SW 1271 (cell line): ENCODE measurements at places on chromosomes 11 and 22.

DNA sequence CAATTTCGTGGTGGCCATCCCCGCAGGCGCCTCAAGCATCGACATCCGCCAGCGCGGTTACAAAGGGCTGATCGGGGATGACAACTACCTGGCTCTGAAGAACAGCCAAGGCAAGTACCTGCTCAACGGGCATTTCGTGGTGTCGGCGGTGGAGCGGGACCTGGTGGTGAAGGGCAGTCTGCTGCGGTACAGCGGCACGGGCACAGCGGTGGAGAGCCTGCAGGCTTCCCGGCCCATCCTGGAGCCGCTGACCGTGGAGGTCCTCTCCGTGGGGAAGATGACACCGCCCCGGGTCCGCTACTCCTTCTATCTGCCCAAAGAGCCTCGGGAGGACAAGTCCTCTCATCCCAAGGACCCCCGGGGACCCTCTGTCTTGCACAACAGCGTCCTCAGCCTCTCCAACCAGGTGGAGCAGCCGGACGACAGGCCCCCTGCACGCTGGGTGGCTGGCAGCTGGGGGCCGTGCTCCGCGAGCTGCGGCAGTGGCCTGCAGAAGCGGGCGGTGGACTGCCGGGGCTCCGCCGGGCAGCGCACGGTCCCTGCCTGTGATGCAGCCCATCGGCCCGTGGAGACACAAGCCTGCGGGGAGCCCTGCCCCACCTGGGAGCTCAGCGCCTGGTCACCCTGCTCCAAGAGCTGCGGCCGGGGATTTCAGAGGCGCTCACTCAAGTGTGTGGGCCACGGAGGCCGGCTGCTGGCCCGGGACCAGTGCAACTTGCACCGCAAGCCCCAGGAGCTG, 24.8 kb downstream of the ADAMTS15 start:
- DNase-seq: no peak

GRCh38 chr11:78927511-78927910, 352.8 kb upstream of the NARS2 start:
- no peak for DNase-seq

DNA sequence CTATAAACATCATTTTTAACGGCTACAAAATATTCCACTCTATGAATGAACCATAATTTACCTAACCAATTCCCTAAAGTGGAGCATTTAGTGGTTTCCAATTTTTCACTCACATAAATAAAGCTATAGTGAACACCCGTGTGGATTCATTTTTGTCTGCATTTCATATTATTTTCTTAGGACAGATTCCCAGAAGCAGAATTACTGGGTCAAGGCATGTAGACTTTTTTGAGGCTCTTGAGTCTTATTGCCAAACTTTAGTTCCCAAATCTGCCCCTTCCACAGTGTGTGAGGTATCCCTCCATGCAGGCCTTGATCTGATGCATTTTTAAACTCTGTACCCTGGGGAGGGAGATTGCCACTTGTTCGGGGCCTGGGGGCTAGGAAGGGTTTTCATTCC, 198.2 kb downstream of the TENM4 start:
- DNase-seq: no peak

- no peak for DNase-seq
These were observed 30.6 kb downstream of the KIRREL3 start for GRCh38 chr11:126969865-126970479.

DNA sequence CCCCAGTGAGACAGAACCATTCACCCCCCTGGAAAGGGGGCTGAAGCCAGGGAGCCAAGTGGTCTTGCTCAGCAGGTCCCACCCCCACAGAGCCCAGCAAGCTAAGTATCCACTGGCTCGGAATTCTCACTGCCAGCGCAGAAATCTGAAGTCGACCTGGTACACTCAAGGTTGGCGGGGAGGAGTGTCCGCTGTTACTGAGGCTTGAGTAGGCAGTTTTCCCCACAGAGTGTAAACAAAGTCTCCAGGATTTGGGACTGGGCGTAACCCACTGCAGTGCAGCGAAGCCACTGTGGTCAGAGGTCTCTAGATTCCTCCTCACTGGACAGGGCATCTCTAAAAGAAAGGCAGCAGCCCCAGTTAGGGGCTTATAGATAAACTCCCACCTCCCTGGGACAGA, 10.0 kb downstream of the PATE1 start:
- no peak for DNase-seq

DNA sequence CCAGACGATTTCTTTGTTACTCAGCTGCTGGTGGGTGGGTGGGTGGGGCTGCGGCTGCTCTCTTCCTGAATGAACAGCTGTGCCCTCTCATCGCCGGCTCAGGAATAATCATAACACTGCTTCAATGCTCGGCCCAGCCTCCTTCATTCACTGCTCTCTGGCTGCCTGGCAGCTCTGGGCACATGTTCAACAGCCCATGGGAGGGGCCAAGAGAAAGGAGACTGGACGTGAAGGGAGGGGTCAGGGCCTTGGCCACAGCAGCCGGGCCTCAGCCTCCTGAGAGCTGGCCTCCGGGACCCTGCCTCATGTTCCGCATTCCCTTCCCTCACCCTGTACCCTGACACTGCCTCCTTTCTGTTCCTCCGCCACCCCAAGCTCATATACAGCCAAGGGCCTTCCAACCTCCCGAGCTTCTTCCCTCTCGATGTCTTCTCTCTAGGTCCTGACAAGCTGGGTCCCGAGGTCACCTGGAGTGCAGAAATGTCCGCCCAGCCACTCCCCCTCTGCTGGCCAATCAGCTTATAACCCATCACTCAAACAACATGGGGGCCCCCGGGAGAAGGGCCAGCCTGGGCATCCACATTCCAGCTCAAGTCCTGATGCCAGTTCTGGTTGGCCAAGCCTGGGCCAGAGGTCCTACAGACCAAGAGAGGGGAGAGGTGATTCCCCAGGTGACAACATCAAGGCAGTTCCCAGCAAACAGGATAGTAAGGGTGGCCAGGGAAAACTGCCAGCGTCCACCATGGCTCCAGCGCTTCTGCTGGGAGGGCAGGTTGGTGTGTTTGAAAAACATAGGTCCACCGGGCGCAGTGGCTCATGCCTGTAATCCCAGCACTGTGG, 3.2 kb upstream of the CSDC2 start:
- DNase-seq: no peak

GRCh38 chr11:44834846-44835245, 108.1 kb downstream of the TSPAN18 start:
- DNase-seq: no peak

DNA sequence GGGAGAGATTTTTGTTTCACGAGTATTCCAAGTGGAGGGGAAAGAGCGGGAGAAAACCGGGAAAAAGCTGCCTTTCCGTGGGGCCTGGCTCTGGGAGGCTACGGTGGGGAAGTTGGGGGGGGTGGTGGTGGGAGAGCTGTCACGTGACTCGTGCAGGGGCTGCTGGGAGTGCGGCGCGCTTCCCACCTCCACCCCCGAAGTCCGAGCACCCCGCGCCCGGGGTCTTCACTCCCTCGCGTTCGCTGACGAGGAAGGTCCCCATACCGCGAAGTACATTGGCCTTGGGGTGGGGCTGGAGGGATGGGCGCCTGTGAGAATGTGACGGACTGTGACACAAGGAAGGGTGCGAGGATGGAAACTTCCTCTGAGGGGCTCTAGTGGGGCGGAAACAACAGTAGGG, at the start of gene TEX12:
TEX12 (plus strand) TSS at position 228 of the 400 bp plus-strand sequence. CDS start 1,897 bp downstream, outside the sequence.
- no peak for DNase-seq

GRCh38 chr11:1499261-1499890, 12.8 kb upstream of the MOB2 start:
- DNase-seq: no peak

DNA sequence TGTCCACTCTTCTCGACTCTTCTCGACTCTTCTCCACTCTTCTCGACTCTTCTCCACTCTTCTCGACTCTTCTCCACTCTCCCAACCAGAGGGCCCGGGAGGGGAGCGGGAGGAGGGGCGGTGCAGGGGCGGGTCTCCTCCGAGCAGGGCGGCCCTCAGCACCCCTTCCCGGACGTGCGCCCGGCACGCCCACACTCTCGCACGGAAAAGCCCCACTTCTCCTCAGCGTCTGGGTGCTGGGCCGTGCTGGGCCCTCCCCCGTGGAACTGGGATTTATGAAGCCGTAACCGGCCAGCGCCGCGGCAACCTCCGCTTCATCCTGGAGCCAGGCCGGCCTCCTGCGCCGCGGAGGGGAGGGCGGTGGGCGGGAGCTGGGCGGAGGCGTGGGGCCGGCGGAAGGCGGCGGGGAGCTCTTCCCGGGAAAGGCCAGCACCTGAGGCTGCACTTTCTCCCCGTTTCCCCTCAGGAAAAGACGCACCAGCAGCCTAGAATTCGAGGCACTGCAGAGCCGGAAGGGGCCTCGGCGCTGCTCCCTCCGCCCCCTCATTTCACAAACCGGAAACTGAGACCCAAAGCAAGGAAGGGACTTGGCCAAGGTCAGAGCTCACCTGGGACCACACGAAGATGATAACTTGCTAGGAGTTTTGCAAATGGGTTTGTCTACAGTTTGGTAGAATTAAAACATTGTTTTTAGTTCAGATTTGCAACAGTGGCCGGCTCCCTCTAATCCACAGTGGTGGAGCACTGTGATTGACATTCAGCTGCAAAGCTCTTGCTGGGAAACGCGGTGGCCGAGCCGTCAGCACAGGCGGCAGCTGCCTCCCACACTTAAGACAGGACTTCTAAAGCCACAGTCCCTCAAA, 31.6 kb upstream of the JAM3 start:
- DNase-seq: no peak

DNA sequence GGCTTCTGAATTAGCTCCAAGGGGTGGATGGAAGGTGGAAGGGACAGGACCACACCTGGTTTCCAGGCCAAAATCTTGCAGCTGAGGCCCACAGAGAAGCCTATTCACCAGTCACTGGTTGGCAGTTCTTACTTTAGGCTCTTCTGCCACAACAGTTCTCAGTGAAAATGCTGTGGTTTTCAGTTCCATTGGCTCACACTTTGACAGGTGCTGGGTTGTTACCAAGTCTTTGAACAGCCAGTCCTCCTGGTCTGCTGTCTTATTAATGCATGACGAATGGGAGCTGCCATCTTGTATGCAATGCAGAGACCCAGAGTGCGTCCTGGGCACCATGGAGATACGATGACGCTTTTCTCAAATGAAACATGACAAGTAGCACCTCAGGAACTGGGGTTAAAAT, 232.0 kb upstream of the ZBED5 start:
- DNase-seq: no peak

DNA sequence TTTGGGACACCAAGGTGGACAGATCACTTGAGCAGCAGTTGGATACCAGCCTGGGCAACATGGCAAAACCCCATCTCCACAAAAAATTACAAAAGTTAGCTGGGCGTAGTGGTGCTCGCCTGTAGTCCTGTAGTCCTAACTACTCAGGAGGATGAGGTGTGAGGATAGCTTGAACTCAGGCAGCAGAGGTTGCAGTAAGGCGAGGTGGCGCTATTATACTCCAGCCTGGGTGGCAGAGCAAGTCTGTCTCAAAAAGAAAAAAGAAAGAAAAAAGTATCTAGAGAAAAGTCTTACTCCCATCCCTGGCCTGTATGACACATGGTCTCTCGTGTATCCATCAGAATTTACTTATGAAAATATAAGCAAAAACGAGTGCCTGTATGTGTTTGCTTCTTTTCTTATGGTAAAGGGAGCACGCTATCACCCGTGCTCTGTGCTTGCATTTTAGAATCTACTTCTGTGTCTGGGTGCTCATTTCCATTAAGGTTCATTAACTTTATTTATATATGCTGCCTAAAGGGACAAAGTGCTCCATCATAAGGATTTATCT, 15.4 kb upstream of the CPT1A start:
- no peak for DNase-seq

DNA sequence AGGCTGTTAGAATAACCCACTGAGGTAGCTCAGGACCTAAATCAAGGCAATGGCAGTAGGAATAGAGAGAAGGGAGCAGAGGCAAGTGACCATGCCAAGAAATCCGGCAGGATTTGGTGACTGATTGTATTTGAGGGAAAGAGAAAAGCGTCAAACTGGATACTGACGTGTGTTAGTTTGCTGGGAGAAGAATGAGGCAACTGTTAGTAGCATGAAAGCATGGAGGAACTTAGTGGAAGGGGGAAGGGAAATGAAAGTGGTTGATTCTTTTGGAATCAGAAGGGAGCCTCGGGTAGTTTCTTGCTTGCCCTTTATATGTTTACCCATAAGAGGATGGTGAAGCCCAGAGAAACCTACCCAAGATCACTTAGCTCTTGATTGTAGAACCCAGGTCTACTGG, 8.3 kb downstream of the PPFIBP2 start:
- no peak for DNase-seq

DNA sequence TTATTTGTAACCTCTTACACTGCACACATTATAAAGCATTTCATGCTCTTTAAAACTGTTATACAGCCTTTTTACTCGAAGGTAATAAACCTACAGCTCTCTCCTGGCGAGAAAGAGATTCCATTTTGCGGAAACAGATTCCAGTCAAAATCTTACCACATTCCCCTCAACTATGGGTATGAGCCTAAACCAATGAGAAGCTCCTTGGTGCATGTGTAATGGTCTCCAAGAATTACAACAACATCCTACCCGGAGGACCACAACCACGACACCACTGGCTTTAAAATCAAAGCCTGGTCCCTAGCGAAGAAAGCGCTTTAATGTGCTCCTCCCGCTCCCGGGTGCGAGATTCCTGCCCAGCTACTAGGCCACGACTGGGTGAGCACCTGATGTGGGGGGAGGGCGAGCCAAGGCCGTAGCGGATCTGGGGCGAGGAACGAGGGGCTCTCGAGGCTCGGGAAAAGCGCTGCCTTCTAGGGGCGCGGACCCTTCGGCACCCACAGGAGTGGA, 821 bp downstream of the CELF1 start:
- DNase-seq: peak; percentile 22

DNA sequence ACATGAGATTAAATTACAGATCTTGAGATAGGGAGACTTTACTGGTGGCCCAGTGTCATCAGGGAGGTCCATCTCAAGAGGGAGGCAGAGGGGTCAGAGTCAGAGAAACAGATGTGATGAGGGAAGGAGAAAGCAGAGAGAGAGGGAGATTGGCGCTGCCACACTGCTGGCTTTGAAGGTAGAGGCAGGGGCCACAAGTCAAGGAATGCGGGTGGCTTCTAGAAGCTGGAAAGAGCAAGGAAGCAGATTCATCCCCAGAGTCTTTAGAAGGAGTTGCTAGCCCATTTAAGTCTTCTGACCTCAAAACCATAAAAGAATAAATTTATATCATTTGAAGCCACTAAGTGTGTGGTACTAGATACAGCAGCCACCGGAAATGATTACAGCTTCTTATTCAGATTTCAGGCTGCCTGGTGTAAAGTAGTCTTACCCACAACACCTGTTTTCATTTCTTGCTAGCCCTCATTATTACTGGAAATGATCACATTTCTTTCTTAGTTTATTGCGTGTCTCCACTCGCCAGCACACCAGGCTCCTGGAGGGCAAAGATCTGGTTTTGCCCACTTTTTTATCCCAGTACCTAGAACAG, 12.6 kb upstream of the SERPINH1 start:
- DNase-seq: no peak

GRCh38 chr11:10483584-10483983, 28.5 kb downstream of the AMPD3 start:
- DNase-seq: no peak

GRCh38 chr22:32557444-32557843, 82.8 kb downstream of the FBXO7 start:
- no peak for DNase-seq

- no peak for DNase-seq
These were observed at the start of gene OOSP3 for GRCh38 chr11:59878575-59878974. OOSP3 (plus strand) TSS chr11:59878782; CDS start chr11:59878809, 27 bp downstream.

GRCh38 chr11:67254798-67255197, 11.5 kb upstream of the GRK2 start:
- DNase-seq: no peak
